ENCODE measurements at places on chromosomes 1 and 21.
A peak's percentile ranks its signal among the peaks of the same experiment; 100 is the strongest.

DNA sequence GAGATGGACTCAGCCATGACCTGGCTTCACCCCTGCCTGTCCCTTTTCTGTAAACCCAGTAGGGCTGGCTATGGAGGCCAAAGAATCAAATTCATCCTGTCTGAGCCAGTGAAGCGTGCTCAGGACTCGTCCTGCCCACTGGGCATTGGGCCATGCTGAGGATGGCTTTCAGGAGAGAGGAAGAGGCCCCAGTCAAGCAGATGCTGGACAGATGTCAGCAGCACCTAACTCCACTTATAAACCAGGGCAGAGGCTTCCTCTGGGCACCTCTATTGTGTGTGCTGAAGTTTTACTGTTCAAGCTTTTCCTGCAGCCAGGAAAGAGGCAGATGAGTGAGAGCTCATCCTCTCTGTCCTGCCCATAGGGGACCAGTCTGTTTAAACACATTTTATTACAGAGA, 97.4 kb upstream of the GCLM start:
- DNase-seq, result peak; percentile 17

- no peak for DNase-seq
Observed at GRCh38 chr1:207993477-207994445, 82.8 kb upstream of the CD34 start.

DNA sequence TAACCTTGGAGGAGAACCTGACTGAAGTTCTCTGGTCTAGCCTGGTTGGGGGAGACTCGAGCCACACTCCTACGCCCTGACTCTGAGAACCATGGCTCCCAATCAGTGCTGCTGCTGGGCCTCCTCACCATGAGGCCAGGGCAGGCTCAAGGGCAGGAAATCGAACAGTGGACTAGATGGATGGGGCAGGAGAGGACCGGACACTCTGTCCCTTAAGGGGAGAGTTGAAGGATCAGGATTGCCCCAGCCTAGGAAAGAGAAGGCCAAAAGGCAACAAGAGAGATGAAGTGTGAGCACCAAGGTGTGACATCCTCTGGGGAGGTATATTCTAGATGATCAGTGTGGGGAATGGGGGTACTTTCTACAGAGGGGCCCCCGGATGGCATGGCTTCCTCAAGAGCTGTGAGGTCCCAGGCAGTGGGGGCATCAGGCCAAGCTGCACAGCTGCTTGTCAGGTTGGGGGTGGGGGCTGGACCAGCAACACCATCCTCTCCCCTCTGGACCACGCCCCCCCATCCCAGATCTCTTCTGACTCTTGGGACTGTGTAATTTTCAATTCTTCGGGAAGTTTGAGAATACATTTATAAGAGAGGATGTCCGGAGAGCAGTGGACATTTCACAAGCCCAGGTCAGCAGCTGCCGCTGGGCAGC, 34.0 kb downstream of the MX1 start:
- no peak for DNase-seq

DNA sequence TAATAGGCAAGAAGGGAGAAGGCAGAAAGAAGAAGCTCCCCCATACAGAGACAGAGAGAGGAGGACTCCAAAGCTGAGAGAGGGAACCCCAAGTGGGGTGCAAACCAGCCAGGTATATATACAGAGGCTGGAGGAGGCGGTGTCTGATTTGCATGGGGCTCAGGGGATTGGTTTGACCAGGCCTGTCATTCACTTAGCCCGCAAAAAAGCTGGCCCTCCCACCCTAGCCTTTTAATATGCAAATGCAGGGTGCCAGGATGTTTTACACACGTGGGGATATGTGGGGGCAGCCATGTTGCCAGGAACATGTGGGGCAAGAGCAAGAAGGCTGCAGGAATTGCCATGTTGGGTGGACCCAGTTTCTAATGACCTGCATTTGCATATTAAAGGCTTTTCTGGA, 37.0 kb upstream of the TENT5B start:
- DNase-seq, result no peak

GRCh38 chr1:10659646-10660540, 136.6 kb downstream of the CASZ1 start:
- DNase-seq, result no peak

DNA sequence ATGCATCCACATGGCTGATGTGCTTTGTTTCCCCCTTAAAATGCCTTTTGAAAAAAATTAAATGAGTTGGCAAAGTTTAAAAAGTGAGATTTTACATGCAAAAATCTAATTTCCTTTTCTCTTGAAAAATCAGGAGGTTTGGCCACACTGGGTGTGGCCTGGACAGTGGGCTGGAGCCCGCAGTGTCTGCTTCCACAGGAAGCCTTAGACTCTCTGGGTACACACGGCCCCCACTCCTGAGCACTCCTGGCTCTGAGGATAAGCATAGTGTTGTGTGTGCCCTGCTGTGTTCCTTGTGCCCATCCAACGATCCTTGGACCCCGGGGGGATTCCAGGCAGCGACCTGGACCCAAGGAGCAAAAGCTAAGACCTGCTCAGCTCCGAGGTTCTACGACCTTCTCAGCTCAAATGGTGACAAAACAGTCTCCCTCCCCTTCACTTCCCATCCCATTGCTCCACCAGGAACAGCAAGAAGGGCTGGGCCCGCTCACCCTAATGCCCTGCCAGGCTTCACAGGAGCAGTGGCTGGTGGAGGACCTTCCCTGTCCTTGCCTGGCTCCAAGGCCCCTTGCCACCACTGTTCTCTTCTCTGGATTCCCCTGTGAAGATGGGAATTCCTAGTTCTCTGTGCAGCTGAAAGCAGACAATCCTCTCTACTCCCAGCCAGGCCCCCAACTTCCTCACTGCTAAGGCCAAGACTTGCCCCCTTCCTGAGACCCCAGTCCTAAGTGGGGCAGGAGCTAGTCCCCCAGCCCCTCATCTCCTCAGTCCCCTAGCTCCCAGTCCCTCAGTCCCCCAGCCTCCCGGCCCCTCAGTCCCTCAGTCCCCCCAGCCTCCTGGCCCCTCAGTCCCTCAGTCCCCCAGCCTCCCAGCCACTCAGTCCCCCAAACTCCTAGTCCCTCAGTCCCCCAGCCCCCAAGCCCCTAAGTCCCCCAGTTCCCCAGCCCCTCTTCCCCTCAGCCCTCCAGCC, 395.8 kb downstream of the PTPRU start:
- no peak for DNase-seq

DNA sequence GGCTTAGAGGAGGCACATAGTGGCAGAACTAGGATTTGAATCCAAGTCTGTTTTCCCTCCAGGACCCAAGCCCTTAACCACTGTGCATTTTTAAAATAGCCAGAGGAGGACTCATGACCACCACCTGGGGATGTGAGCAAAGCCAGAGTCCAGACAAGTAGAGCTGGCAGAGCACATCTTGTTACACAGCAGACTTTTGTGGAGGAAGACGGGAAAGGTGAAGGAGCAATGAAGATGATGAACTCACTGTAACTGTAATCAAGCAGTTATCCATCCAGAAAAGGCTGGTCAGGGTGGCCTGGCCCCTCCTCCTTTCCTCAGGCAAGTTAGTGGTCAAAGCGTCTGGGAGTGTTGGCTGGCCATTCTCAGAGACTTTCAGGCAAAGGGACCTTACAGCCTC, 50.9 kb downstream of the SLC44A3 start:
- DNase-seq, result no peak

GRCh38 chr1:28328228-28328648, 602 bp upstream of the MED18 start:
- DNase-seq, result no peak

- DNase-seq, result no peak
Observed at GRCh38 chr21:14313300-14313699, 69.6 kb downstream of the HSPA13 start.
